Stimulated activated CD8-positive, alpha-beta memory T cell treated with anti-CD3 and anti-CD28 coated beads, Interleukin-4, amount 100 ng/mL, for 1 hour (primary cell): ENCODE measurements at places on chromosomes 1 and 21.

DNA sequence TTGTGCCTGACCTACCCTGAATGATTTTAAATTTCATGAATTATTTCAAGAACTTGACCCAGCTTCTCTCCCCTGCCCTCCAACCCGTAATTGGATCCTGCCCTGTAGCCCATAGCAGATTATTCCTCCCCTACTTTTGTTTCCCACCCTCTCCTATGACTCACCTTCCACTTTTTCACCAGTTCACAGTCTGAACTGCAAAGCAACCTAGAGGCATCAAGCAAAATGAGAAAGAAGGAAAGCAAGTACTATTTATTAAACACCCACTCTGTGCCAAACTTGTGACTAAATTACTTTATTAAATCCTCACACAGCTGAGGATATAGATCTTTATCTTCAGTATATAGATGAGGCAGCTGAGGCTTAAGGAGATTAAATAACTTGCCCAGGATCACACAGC, 20.7 kb upstream of the IKBKE start:
- DNase-seq, result no peak

- no peak for DNase-seq
These were observed 54.9 kb downstream of the AK5 start for GRCh38 chr1:77336729-77337128.

GRCh38 chr21:19810779-19811178, 1187.4 kb upstream of the NCAM2 start:
- DNase-seq, result no peak

DNA sequence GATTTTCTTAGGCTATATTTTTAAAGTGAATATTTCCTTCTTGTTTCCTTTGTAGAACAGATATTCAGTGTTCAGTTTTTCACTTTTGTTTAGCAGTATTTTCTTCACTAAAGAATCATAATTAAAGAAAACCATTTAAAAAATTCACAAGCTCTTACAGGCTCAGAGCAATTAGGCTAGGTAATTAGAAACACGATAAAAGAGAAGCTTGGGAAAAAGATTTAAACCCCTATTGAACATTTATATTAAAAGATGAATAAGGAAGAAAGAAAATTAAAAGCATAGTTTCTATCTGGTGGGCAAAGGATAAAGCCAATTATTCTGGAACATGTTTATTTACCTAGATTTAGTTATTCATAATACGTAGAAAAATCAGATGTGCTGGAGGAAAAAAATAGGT, 942.6 kb downstream of the PLA2G4A start:
- no peak for DNase-seq

GRCh38 chr1:241208910-241209379, 148.1 kb downstream of the RGS7 start:
- no peak for DNase-seq

GRCh38 chr1:179831225-179831624, 46.4 kb downstream of the TOR1AIP2 start:
- no peak for DNase-seq

DNA sequence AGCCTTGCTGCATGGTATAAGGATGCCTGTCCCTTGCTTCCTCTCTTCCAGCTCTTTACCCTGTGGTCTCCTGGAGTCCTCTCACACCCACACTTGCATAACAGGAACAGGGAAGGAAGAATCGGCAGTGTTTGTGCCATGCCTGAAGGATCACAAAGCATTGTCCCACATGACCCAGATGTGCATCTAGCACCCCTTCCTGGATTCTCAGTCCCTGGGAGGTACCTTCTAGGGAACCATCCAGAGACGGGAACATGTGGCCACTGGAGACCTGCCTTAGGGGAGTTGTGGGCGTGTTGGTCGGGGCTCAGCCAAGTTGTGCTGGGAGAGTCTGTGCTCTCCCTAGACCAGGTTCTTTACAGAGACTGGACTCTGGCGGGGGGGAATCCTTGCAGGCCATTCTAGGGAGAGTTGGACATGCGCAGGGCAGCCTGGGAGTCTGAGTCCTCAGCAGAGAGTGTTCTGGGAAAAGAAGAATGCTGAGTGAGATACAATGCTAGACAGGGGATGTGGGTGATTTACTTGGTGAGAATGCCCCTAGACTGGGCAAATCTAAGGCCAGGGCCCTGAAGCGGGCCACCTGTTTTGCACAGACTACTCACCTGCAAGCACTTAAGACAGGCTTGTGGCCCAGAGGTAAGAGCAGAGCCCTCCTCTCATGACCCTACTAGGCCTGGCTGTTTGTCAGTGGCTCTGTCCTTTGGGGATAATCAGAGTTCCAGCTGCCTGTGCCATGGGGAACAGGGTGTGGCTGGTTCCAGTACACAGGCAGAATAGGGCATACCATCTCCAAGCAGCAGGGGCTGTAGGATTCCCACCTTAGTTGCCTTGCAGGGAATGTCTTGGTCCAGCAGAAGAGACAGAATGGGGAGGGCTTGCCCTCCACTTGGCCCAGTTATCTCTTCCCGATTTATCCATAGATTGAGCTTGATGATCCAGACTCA, 89.8 kb downstream of the MAN1C1 start:
- DNase-seq, result no peak

DNA sequence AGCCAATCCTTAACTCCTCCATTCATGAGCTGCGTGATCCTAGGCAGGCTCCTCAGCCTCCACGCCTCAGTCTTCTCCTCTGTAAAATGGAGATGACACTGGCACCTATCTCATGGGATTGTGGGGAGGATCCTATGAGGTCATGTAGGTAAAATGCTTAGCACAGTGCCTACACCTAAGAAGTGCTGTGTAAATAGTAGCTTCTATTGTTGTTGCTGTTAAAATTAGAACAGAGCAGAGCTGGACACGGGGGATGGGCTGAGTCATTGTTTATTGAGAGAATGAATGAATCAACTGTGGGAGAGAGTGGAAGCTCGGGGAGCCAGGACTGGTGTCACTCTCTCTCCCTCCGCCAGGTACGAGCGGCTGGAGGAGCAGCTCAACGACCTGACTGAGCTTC, 43.0 kb downstream of the TMCC2 start:
- DNase-seq, result no peak

GRCh38 chr1:201224666-201225370, 34.2 kb downstream of the IGFN1 start:
- no peak for DNase-seq

DNA sequence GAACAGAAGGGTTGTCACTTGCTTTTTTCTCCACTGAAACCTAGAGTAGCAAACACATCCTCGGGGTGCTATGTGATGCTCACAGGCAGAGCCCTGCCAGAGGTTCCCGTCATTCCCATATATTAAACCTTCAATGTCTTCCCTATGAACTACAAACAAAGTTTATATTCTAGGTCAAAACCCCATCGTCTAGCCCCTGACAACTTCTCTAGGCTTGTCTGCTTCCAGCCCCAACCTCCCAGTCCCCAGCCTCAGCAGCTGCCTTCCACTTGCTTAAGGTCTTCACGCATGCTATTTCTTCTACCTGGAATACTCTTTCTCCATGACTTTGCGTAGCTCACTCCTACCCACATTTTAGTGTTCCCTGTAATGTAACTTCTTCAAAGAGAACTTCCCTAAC, 1.9 kb upstream of the TLR5 start:
- DNase-seq, result no peak

- DNase-seq, result no peak
These were observed 484 bp downstream of the DFFB start for GRCh38 chr1:3857791-3858129.

- no peak for DNase-seq
These were observed 7.5 kb upstream of the SPRR4 start for GRCh38 chr1:152962876-152963415.

DNA sequence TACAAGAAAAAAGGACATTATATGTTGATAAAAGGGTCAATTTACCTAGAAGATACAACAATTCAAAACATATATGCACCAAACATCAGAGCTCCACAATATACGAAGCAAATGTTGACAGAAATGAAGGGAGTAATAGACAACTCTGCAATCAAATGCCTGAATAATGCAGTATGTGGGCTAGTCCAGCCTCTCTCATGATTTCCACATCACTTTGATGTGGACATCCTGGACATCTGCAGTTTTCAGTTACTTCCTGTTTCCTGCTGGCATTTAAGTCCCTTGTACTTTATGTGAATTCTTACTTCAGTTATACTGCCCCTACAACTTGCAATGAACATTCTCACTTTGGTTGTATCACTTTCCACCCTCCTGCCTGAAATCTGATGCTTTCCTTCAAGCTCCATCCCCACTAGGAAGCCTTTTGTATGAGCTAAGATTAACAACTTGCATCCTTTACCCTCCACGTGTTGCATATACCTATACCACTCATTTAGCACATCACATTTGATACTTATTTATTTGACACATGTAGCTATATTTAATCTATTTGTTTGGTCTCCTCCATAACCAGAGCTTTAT, 36.7 kb downstream of the DISC1 start:
- DNase-seq, result no peak

- no peak for DNase-seq
These were observed 42.2 kb downstream of the ATP1A1 start for GRCh38 chr1:116415200-116415698.

GRCh38 chr1:156413391-156414246, 44.6 kb downstream of the RHBG start:
- no peak for DNase-seq

GRCh38 chr21:15257646-15258045, 192.8 kb upstream of the NRIP1 start:
- DNase-seq, result no peak

GRCh38 chr1:178188306-178188705, 94.4 kb downstream of the RASAL2 start:
- DNase-seq, result no peak

DNA sequence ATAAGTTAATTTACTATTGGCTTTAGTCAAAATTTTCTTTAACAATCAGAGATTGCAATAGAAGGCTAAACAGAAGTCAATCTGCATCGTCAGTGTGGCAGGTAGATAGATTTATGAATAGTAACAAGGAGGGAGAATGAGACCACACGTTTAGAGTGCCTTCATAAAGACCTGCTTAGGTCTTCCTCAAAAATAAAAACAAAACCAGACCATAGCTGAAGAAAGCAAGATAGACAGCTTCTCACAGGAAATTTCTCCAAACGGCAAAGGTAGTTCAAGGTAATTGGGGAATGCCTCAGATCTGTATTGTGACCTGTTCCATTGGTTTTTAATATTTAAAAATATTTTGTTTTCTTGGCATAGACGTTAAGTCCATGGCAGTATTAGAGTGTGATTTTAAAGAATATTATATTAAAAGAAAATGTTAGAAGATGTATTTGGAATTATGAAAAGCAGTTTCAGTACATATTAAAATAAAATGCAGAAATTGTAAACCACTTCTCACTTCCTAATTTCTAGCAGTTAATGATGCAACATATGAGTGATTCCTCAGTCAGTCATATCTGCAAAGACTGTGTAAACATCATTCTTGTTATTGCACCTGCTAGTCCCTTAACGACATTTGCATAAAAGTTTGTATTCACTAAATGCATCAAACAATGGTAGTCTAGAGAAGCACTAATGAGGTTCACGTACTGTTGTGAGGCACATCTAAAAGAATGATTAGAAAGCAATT, 278.0 kb downstream of the HLX start:
- DNase-seq, result no peak

DNA sequence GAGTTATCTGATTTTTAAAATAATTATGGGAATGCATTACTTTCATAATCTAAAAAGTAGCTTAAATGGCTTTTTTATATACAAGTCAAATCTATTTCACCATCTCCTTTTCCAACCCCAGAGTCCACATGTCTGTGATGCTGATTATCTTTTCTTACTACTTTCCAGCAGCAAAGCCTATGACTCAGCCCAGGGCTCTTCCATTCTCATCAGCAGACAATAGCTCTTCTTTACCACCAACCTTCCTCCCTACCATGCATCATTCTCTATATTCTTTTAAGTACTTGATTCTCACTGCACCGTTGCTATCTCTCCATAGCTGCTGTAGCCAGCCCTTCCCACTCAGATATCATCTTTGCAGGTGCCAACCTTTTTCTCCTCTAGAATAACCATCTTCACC, 61.3 kb downstream of the OVGP1 start:
- no peak for DNase-seq

DNA sequence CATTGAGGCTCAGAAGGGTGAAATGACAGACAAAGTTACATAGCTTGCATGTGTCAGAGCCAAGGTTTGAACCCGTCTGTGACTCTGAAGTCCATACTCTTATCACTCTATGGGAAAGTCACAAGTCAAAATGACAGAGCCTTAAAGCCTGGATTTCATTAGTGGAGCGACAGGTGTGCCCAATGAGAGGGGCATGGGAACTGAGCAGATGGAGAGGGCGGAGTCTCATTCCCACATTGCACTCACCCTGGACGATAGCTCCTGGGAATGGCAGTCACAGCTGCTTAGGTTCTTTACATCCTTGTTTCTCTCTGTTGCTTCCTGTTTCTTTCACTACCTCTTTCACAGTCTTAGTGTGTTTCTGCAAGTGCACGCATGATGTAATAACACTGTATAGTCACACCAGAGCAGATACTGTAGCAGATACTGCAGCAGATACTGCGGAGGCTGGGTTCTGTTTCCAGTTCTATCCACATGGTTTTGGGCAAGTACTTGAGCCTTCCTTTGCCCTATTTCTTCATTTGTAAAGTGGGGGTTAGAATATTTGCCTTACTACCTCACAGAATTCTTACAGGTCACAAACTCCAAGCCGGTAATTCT, 127.2 kb downstream of the ZSCAN20 start:
- DNase-seq, result no peak

- no peak for DNase-seq
These were observed 183.6 kb downstream of the TTLL7 start for GRCh38 chr1:83815330-83815729.

DNA sequence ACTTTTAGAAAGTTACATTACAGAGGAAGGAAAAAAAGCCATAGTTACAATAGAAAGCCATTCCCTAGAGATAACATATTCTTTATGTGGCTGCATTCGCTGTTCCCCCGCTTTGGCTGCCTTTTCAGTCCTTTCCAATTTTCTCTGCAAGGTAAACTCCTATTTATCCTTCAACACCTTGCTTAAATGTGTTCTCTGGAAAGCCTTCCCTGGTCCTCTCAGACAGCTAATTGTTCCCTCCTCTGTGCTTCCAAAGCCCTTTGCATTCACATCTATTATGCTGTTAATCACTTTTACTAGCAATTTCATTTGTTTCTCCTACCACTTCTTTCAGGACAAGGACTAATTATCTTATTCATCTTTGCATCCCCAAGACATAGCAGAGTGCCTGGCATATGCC, 1.6 kb downstream of the PHC2 start:
- DNase-seq, result no peak

GRCh38 chr1:228396770-228397662, 9.6 kb downstream of the TRIM11 start:
- DNase-seq, result no peak

- no peak for DNase-seq
These were observed 127.7 kb upstream of the CAMK1G start for GRCh38 chr1:209455661-209456358.

- DNase-seq, result no peak
These were observed 41.5 kb downstream of the CAPN9 start for GRCh38 chr1:230788561-230789275.

DNA sequence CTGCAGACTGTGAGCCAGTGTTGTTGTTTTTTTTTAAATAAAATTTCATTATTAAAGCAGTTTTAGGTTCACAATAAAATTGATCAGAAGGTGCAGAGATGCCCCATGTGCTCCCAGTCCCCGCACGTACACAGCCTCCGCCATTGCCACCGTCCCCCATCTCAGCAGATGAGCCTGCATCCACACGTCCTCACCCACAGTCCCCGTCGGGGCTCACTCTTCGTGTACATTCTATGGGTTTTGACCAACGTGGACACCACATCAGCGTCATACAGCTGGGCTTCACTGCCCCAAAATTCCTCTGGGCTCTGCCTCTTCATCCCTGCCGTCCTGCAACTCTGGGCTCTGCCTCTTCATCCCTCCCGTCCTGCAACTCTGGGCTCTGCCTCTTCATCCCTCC, 11.6 kb upstream of the ARHGEF16 start:
- no peak for DNase-seq

- no peak for DNase-seq
These were observed 3.2 kb upstream of the LYPLA2 start for GRCh38 chr1:23787701-23788100.
